Stimulated activated CD4-positive, alpha-beta T cell treated with anti-CD3 and anti-CD28 coated beads, Interleukin-1b, Interleukin-23, amount 100 ng/mL, for 24 hours (primary cell): ENCODE measurements at places on chromosomes 3 and 15.

DNA sequence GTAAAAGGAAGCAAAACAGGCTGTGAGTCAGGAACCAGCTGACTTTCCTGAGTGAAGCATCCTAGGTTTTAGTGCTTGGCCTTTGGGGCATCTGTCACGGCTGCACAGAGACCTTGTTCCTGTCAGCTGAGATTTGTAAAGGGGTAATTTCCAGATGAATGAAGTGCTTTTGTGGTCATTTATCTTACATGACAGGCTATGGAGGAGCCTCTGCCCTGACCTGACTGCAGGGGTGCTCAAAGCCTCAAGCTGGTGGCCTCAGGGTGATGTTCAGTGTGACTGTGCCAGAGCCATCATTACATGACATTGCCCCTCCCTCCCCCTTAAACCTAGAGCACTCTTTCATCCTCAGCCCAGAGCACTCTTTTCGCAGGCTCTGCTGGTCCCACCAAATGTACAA is 132.5 kb downstream of the ARNT2 start:
- DNase-seq, result no peak

- DNase-seq, result peak; percentile 55
These were observed 276.6 kb downstream of the RPLP1 start for GRCh38 chr15:69729167-69729748.

DNA sequence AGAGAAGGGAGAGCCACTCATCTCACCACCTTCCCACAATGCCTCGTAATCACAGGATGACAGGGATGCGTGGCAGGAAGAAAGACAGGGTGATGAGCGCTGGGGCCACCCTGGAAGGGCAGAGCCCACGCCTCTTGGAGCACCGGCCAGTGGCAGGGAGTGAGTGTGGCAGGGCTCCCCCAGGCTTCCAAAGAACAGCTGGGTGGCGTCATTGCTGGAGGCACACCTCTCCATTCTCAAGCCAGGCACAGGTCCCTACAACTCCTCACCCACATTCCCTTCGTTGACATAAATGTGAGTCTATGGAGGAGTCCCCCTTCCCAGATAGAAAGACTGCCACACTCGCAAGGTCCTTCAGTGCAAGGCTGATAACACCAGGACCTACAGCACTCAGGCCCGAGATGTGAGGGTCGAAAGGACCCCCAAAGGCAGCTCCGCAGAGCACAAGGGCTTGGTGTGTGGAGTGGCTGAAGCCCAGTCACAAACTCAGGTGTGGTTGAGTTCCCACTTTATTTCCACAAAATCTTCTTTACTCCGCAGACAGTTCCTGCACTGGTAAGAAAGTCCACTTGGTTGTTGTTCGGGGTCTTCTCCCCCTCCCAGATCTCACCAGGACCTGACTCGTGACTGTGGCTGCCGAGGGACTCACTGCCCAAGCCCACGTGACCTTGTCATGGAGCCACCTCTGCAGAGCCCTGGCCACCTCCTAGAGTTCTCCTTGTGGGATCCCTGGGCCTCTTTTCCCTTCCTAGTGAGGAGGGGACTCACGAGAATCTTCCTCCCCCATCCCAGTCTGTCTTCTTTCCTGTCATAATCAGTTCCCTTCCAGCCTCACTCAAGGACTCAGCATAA is 22.4 kb upstream of the CORO2B start:
- DNase-seq, result no peak

- DNase-seq, result no peak
These were observed 52.3 kb downstream of the PCSK6 start for GRCh38 chr15:101437209-101437608.

GRCh38 chr3:172546105-172546504 is 22.9 kb upstream of the TNFSF10 start:
- no peak for DNase-seq

- DNase-seq, result no peak
These were observed 168.1 kb downstream of the XXYLT1 start for GRCh38 chr3:195102609-195103467.

- DNase-seq, result no peak
These were observed 339.9 kb upstream of the TGFBR2 start for GRCh38 chr3:30266524-30266923.

- DNase-seq, result no peak
These were observed 9.7 kb downstream of the ZXDC start for GRCh38 chr3:126465928-126466544.

DNA sequence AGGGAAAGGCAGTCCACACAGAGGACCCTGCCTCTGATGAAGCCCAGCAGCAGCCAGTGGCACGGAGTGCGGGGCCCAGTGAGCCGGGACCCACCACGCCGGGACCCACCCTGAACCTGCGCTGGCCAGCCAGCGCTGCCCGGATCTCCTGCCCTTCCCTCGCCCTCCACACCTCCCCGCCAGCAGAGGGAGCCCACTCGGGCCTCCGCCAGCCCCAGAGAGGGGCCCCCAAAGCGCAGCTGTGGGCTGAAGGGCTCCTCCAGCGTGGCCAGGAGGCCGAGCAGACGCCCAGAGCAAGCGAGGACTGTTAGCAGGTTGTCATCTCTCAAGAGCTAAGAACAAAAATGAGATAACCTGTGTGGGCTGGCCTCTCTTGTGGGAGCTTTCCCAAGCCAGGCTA is 81.3 kb upstream of the ATP10A start:
- no peak for DNase-seq

DNA sequence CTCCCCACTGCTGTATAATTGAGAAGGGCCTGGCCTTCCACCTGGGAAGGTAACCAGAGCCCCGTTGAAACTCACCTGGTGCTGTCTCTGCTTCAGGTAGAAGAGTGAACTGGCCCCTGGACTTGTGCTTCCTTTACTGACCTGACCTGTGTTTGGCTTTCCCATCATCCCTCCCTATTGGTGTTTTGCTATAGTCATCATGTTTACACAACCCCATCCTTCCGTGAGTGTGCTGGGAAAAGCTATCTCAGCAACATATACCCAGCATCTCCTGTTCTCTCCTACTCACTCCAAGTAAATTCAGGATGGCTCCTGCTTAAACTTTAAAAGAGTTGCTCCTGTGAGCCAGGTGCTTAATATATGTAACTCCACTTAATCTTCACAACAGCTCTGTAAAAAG is 77.2 kb upstream of the TSC22D2 start:
- DNase-seq, result no peak

- no peak for DNase-seq
These were observed 29.7 kb downstream of the ZBBX start for GRCh38 chr3:167350245-167350862.

DNA sequence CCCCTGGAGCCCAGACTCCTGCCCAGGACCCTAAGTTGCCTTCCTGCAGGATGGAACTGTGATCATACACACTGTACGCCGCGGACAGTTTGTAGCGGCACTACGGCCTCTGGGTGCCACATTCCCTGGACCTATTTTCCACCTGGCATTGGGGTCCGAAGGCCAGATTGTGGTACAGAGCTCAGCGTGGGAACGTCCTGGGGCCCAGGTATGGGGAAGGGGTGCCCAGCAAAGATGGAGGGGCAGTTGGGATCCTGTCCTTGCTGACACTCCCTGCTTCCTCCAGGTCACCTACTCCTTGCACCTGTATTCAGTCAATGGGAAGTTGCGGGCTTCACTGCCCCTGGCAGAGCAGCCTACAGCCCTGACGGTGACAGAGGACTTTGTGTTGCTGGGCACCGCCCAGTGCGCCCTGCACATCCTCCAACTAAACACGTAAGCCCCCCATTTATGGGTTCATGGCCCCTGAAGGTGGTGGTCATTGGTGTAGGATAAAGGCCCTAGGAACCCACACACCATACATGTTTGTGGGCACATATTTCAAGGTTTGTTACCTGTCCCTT is 28.8 kb downstream of the NBEAL2 start:
- no peak for DNase-seq

DNA sequence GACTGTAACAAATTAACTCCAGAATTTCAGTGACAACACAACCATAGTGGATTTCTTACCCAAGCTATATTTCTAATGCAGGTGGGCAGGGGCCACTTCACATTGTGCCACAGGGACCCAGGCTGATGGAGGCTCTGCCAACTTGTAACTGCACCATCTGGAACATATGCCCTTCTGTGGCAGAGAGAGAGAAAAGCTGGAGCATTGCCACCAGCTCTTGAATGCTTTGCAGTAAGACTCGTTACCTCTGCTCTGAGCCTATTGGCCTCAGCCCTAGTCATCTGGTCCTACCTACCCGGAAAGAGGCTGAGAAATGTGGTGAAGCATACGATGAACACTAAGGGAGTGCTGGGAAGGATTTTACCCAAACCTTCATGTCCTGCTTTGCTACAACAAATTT is 587.1 kb downstream of the ZNF385D start:
- no peak for DNase-seq

- no peak for DNase-seq
These were observed 315.2 kb downstream of the UACA start for GRCh38 chr15:70447928-70448698.

GRCh38 chr3:12506201-12506709 is 22.0 kb downstream of the TSEN2 start:
- DNase-seq, result no peak

GRCh38 chr3:39281533-39281932 is 1.7 kb upstream of the CX3CR1 start:
- no peak for DNase-seq

DNA sequence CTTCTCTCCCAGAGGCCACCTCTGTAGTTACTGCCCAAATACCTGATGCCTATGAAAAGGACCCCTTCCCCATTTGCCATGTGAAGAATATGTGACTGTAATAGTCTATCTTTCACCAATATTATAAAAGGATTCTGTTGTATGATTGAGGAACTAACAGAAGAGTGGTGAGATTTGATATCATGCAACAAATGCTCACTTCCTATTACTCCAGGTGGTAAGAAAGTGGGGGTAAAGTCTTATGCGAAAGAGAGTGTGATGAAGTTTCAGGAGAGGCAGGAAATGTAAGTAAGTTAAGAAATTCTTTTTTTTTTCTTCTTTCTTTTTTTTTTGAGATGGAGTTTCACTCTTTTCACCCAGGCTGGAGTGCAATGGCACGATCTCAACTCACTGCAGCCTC is 24.4 kb upstream of the RAP2B start:
- DNase-seq, result no peak

DNA sequence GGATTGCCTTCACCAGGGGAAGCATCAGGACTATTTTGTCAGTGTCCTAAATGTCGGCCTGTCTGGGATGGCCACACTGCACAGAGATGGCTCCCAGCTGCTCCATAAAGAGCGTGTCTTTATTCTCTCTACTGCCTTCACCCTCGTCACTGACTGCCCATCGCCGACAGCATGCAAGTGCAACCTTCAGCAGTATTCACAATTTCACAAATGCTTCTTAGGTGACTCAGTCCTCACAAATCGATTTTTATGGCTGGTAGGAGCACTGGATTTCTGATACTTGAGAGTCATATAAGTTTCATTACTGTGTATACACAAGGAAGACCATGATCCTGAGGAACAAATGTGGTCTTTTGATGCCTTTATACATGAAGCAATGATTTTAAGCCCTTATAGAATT is 1.1 kb upstream of the SSUH2 start:
- no peak for DNase-seq

- no peak for DNase-seq
These were observed 12.1 kb downstream of the GK5 start for GRCh38 chr3:142213298-142213697.

GRCh38 chr3:38960953-38961622 is 90.7 kb downstream of the SCN11A start:
- DNase-seq, result no peak

GRCh38 chr15:65082303-65082953 is 5.9 kb downstream of the KBTBD13 start:
- no peak for DNase-seq

DNA sequence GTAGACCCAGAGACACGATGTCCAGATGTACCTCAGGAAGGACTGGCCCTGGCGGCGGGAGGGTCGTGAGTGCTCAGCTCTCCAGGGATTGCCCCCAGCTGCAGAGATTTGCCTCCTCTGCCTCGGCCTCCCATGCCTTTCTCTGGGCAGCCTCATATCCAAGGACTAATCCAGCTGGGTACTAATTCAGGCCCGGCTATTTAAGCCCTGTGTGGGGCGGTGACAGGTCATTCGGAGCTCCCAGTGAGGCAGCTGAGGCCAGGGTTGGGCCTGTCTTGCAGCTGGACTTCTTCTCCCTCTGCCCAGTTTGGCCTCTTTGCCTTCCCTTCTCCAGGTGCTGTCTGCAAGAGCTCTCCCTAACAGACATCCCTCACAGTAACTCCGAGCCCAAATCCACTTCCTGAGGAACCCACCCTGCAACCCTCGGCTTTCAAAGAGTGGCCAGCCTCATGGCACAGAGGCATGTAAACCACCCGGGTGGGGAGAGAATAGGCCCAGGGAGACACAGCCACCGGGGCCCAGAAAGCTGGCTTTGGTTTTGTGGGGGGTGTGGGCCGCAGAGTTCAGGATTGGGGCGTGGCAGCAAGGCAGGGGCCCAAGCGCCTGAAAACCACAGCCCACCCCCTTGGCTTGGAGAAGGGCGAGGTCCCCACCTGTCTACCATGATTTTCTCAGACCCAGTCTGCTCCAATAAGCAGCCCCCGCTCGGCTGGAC is 85.8 kb downstream of the PPCDC start:
- DNase-seq, result no peak

- DNase-seq, result no peak
These were observed 11.2 kb upstream of the SEMA4B start for GRCh38 chr15:90189781-90190467.

DNA sequence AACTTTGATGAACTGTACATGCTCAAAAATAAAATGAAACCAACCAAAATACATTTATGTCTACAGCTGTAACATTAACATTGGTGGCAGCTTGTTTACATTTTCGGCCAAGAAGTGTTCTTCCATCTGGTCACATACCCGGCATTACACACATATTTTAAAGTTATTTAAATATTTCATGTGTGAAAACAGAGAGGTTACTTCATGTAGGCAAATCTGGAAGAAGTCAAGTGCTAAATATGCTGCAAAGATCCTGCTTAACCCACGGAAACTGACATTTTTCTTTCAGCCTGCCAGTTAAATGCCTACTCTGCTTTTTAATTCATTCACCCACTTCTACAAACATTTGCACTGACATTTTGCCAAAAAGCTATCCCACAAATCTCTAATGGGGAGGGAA is 69.7 kb downstream of the MB21D2 start:
- no peak for DNase-seq

DNA sequence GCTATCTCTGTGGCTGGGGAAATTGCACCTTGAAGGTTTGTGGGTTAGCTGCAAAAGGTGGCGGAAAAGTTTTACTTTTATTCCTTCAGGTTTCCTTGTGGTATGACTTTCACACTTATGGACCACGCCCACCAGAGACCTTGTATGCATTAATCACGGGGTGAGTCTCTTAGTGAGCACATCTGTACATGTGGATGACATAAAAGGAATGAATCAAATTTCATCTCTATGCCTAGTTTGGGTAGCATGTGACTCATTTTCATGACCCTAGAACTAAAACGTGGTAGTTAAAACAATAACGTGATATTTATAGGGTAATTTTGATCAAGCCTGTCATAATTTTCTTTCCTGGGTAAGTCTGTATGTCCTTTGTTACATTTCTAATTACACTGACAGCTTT is 141.7 kb downstream of the PDCD6IP start:
- no peak for DNase-seq
